ENCODE measurements at places on chromosomes 5 and 9.

DNA sequence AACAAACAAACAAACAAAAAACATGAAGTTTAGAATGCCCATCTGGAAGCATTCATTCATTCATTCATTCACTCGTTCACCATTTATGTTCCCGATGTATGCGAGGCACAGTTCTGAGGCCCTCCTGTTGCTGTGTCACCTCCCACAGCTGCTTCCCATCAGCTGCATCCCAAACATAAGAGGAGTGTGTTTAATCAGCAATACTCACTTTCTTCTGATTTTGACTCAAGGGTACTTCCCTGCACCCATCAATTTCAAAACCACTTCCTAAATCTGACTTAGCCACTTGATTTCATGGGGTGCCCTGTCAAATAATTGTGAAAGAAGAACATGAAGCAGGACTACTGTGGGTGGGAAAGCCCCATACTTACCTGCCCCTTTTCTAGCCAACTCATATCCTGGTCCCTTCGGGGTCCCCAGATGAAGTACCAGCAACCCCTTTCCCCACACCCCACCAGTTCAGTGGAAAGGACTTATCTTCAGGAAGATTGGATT is 128.0 kb upstream of the IL12B start:
- no peak for DNase-seq

DNA sequence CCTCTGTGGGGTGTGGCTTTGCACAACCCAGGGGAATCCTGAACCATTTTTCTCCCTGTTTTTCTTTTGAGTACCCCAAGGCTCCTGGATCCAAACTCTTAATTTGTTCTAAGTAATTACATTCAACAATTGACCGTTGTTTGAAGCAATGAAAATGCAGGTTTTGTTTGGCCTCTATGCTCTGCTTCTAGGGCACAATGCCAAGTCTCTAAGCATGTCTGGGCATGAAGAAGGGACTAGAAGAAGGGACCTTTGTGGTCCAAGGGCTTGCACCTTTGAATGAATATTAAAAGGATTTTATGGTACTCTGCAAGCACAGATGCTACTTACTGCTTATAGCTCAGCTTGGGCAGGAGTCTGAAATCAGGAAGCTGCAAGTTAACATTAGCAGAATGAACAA is 6.6 kb upstream of the ENC1 start:
- no peak for DNase-seq

DNA sequence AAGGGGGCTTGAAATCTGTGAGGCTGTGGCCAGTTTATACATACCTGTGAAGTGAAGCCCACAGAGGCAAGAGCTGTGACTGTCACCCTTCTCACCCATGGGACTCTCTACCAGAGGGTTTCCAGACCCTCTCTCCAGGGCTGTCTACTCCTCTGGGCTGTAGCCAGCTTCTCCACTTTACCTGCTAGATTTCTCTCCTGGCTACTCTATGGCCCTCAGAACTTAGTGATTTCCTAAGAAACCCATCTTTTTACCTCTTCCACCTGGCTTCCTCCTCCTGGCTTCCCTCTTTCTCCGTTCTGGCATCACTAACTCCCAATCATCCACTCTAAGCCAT is 78.0 kb downstream of the SEC61B start:
- no peak for DNase-seq

GRCh38 chr9:99103054-99103895 is 1.6 kb upstream of the TGFBR1 start:
- DNase-seq, result no peak

GRCh38 chr5:95725937-95726810 is 5.0 kb upstream of the RHOBTB3 start:
- DNase-seq, result no peak

- DNase-seq, result no peak
Observed at GRCh38 chr5:138463419-138464007, 1.8 kb upstream of the EGR1 start.

DNA sequence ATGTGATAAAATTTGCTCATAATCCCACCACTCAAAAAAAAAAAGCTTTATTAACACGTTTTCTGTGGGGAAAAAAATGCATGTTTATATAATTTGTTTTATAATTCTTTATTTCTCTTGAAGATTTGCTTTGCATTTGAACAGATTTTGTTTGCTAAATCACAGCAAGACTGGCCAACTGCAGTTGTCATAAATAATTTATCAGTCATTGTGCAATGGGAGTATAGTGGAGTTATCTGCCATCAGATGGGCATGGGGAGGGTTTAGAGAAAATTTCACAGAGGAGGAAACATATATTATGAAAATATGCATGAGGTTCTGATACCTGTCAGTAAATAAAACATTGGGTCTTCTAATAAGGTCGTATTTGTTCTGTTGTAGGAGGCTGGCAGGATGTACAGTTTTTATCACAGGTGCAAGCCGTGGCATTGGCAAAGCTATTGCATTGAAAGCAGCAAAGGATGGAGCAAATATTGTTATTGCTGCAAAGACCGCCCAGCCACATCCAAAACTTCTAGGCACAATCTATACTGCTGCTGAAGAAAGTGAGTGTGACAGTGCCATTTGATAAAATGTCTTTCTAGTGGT is 23.8 kb downstream of the HSDL2 start:
- no peak for DNase-seq

DNA sequence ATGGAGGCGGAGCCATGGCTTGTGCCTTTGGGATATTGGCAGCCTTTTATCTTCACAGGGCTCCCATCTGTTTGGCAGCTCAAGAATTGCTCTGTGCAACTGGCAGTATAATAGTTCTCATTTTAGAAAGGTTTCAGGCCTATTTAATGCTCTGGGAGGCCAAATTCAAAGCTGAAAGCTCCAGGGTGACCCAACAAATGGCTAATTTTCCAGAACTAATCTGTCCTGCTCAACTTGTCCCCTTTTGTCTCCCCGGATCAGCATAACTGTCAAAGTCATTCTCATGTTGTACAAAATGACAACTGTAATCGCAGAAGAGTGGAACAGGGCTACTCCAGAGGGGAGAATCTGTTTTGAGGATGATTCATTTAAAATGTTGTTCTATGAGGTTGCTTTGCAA is 52.6 kb upstream of the CXCL14 start:
- DNase-seq, result no peak

- no peak for DNase-seq
Observed at GRCh38 chr9:85404911-85405565, 336.7 kb downstream of the AGTPBP1 start.

DNA sequence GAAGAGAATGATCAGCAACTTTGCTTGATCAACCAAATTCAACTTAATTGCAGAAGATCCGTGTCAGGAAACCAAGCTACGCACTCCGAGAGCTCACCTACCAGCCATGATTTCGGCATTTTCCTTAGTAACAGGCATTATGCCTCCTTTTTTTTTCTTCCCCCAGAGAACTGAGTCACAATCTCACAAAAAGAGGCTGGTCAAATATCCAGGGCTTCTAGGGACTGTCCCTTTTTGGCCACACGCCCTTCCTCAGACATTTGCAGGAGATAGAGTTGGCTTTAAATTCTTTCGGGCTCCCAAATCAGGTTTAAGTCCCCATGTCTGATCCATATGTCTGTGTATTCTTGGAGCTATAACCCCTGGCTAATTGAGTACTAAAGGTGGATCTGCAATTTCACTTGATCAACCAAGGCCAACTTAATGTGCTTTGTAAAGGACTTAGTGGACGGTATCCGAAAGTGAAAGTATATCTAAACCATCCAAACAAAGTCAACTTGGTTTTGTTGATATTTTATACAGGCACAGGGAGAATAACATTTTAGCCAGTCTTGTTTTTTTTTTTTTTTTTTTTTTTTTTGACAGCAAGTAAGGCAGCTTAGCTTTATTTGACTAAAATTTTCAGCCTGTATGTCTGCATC is 100.8 kb upstream of the TBCA start:
- no peak for DNase-seq

- DNase-seq, result no peak
Observed at GRCh38 chr9:126833710-126834345, 26.6 kb upstream of the ZBTB34 start.

DNA sequence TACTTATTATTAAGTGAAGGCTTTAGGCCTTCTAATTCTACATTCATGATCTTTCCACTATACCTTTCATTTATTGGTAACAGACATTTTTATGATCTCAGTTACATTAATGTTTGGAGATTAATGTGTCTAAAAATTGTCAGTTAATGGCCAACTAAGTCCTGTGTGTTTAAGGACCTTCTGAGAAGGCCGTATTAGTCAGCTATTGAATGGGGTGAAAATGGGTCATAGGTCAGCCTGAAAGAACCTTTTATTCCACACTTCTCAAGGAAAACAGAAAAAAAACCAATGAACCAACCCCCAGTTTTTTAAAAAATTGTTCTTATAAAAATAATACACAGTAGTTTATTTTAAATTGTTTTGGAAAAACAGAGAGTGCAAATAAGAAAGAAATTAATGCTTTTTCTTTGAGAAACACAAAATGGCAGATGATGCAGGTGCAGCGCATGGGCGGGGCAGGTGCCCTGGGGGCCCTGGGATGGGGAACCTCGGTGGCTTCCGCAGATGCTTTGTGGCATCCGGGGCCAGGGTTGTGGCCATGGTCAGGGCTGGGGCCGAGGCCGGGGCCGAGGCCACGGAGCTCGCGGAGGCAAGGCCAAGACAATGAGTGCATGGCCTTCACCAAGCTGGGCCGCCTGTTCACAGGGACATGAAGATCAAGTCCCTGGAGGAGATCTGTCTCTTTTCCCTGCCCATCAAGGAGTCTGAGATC is 141.9 kb downstream of the SPATA31D1 start:
- DNase-seq, result no peak

DNA sequence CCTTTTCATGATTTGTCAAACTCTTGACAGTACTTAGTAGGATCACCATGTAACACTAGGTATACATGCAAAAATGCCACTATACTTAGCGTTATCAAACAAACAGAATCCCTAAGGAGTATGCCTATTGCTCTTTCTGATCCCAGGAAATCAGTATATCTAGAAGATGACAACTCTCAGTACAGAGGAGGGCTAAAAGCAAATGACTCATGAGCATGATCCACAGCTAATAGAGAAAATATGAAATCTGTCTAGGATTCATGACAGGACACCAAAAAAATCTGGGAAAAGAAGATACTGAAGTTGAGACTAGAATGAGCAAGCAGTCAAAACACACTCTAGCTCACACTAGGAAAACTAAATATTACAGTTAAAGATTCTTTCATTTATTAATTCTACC is 89.2 kb downstream of the RAPGEF6 start:
- no peak for DNase-seq

- no peak for DNase-seq
Observed at GRCh38 chr5:146765089-146765832, 113.3 kb downstream of the PPP2R2B start.

DNA sequence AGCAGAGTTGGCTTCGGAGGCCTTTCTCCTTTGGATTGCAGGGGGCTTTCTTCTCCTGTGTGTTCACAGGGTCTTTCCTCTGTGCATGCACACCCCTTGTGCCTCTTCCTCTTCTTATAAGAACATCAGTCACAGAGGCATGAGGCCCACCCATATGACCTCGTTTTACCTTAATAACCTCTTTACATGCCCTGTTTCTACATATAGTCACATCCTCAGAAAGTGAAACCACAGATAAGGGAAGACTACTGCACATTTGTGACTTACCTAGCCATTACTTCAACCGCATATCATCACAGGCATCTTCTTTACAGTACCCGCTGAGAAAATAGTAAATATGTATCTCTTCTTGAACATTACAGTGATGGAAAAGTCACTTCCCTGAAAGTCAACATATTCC is 204.9 kb upstream of the TARS1 start:
- no peak for DNase-seq

GRCh38 chr5:161446655-161447054 is 99.9 kb downstream of the GABRB2 start:
- DNase-seq, result no peak
